ENCODE measurements at places on chromosomes 3 and 15.
A peak's percentile ranks its signal among the peaks of the same experiment; 100 is the strongest.

- DNase-seq, result no peak
These were observed 230.0 kb upstream of the TBC1D5 start for GRCh38 chr3:17972476-17972875.

DNA sequence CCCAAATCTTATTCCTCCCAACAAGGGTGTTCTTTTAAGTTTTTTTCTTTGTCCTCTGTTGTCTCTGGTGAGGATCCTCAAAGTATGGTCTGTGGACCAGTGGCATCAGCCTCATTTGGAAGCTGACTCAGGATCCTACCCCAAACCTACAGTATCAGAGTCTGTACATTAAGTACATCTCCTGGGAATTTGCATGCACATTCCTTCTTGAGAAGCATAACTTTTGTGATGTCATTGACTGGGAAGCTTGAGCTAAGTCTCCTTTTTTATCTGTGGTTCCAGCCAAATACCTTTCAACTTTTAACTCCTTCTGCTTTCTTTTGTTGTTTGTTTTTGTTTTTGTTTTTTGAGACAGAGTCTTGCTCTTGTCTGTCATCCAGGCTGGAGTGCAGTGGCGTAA, 40.5 kb downstream of the ARMC8 start:
- no peak for DNase-seq

DNA sequence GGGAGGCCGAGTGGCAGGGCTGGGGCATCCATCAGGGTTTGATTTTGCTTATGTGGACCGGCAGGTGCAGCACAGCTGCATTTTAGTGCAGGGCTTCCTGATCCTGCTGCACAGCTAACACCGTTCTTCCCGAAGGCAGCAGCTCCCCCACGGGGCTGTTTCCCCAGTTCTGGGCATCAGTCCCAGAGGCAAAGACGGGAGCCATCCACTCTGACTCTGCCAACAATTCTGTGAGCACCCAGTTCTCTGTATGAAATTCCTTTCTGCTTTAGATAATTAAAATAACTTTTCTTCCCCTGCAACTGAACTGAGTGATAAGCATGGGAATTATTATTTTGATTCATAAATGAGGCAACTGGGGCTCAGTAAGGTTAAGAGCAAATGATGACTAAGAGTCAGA, 262.9 kb upstream of the ATP10A start:
- no peak for DNase-seq

- DNase-seq, result no peak
These were observed 7.0 kb downstream of the BHLHE40 start for GRCh38 chr3:4986175-4986781.

GRCh38 chr15:51051776-51052175, 42.9 kb downstream of the TNFAIP8L3 start:
- DNase-seq, result no peak

- no peak for DNase-seq
These were observed 23.6 kb upstream of the ALPK3 start for GRCh38 chr15:84793431-84794161.

GRCh38 chr15:75428152-75428551, 23.3 kb downstream of the SIN3A start:
- DNase-seq, result no peak

DNA sequence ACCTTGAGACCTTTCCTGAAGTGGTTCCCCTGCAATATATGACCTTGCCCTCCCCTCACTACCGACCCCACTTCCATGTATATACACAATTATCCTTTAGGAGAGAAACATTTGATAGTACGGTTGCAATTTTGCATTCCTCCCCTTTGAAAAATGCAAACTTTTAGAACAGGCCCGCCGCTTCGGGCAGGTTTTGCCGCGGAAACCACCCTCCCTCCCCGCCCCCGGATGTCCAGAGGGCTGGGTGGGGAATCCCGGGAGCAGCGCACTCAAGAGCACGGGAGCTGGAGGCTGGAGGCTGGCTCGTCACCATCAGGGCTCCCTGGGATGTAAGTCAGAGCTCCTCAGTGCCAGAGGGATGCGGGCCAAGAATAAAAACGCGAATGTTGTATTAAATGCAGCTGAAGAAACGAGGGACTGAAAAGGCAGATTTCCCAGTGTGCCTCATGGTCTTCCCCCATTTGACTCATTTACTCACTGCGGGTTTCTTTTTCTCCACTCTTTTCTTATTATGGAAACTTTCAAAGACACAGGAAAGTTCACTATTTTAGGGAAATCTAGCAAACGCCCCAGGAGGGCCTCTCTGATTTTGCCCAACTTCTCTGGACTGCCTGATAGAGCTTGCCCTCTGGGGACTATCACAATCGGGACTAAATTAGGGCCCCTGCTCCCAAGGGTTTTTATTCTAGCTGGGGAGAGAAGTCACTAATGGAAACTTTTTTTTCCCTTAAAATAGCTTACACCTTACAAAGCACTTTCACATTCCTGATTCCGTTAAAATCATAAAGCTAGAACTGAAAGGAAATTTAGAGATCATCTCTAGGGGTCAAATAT, 2.9 kb upstream of the USP3 start:
- peak; percentile 44 for DNase-seq

DNA sequence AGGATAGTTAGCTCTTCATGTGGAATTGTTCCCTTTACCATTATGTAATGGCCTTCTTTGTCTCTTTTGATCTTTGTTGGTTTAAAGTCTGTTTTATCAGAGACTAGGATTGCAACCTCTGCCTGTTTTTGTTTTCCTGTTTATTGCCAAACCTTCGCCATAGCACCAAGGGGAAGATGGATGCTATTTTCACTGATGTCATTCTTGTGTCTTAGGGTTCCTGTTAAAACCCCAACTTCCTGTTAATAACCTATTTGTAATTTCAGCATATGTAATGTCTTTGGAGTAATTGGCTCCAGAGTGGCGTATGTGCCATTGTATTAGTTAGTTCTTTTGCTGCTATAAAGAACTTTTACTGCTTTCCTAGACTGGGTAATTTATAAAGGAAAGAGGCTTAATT, 10.8 kb downstream of the SAMMSON start:
- no peak for DNase-seq

GRCh38 chr3:59717679-59718205, 667.9 kb upstream of the CFAP20DC start:
- no peak for DNase-seq

DNA sequence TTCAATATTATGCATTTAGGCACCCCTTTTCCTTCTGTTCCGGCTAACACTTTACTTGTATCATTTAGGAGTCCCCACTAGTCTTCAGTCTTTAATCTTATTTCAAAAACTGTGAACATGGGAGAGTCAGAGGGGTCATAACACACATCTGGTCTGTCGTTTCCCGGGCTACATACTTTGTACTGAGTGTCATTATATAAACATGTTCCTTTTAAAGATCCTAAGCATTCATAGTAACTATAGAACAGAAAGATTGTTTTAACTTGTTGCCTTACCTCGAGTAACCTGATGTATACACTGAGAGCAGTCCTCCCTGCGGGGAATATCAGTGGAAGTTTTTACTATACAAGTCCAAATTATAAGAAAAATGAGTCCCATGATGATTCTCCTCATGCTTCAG, 78.2 kb upstream of the VEPH1 start:
- no peak for DNase-seq

DNA sequence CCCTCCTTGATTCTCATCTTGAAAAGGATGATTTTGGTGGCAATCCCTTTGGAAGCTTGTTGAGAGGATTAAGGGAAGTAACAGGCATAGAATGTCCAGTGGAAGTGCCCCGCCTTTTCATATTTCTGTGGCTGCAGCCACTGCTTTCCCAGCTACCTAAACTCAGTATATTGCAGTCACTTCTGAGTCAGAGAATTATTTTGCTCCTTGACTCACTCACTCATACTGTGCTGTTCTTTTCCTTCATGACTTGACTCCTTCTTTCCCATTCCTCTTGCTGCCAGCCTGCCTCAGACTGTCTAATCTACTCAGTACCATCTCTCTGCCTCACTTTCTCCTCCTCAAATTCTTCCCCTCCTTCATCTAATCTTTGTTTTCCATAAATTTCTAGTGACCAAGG, 26.5 kb upstream of the POLR2M start:
- no peak for DNase-seq

GRCh38 chr3:188358787-188359493, 205.0 kb downstream of the LPP start:
- peak; percentile 22 for DNase-seq

GRCh38 chr3:7567160-7567559, 706.2 kb downstream of the GRM7 start:
- no peak for DNase-seq

GRCh38 chr15:60172143-60172542, 168.0 kb downstream of the FOXB1 start:
- DNase-seq, result no peak

- no peak for DNase-seq
These were observed 222.5 kb downstream of the NR2F2 start for GRCh38 chr15:96553006-96553405.

DNA sequence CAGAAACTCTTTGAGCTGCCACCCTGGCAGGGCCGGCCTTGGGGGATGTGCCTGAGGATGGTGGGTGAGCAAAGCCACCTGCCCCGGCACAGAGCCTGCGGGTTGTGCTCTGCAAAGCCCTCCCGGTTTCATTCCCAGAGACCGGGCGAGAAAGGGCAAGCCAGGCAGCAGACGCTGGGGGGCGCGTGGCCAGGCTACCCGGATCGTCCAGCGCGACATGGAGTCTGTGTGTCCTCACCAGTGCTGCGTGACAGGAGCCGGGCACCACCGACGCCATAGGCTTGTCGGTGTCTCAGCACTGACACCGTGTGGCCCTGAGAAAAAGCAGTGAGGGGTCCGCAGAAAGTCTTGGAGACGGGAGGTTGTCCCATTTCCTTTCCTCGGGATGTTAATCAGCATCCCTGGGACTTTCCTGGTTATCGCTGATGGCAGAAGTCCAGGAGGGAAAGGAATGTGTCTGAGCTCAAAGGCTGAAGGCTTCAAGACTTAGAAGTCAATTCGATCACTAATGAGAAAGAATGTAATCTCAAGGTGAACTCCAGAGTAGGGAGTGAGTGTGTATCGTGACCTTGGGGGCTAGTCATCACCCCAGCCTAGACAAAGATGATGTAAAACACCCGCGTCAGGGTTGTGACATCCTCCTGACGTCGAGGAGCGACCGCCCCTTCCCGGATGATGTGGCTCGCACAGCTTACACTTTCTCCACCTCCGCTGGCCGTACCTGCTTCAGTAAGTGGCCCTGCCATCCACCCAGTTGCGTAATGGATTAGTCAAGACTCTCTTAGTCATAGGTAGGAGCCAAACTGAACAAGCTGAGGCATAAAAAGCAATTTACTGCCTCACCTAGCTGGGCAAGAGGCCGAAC, 36.3 kb upstream of the PLA2G4E start:
- peak; percentile 72 for DNase-seq

DNA sequence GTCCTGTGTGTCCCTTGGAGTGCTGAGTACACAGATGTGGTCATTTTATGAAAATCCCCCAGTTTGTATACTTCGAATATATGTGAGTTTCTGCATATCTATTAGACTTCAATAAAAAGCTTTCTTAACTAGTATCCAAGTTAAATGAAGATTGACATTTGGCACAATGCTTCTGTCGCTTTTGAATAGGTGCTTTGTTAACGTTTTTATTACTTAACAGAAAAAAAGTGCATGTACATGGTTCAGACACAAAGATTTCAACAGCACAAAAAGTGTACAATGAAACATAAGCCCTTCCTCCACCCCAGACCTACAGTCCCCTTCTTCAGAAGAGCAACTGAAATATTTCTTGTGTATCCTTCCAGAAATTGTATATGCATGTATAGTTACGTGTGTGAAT, 427.4 kb upstream of the PROK2 start:
- no peak for DNase-seq

DNA sequence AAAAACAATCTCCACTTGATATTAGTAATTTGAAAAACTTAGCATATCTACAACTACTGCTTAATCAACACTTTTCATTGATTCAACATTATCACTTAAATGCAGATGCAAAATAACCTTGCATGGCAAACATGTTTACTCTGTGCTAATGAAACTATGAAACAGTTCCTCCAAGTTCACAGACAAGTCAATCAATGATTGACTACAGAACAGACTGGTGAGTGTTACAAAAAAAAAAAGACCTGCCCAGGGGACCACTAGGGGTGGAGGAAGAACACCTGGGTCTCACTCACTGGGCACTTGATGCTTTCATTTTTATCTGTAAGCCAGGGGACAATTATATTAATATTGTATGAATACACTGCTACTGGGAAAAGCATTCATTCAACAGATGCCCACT, 4.3 kb upstream of the NR2C2 start:
- no peak for DNase-seq

DNA sequence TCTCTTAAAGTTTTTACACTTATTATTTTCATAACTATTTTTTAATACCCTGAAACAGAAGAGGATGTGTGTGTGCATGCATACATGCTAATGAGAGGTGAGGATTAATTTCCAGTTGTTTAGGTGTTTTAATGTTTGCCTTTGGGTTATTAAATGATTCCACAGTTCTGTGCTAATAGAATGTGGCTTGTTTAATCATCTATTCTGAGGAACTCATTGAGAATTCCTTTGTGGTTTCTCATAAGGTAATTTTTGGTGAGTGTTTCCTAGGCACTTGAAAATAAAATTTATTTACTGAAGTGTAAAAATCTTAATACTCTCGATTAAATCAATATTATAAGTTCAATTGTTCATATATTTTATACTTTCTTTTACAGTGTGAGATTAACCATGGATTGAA, 38.0 kb downstream of the STAC start:
- DNase-seq, result no peak

GRCh38 chr15:64355944-64356709, at the start of gene CSNK1G1:
CSNK1G1 (minus strand) TSS chr15:64356173; CDS start chr15:64300499, 55,674 bp downstream.
- peak; percentile 78 for DNase-seq

GRCh38 chr15:51649659-51650521, 27.3 kb upstream of the DMXL2 start:
- DNase-seq, result peak; percentile 76

DNA sequence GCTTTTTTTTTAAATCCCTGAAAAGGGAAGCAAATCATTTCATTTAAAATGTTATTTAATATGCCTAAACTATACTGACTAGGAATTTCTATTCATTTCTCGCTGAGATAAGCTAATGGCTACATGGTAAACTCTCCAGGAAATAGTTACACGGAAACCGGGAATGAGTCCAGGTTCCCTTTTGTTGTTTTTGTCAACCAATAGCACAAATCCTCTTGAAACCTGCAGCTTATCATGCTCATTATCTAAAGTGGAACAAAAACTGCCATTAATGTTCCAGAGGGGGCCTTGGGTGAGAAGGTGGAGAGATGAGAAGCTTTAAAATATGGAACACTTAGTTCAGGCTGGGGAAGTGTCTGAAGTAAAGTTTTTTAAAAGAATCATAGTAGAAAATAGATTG, 113.5 kb upstream of the ALCAM start:
- DNase-seq, result no peak

- no peak for DNase-seq
These were observed 282.2 kb downstream of the NSUN3 start for GRCh38 chr3:94345101-94345500.

- no peak for DNase-seq
These were observed 256.4 kb upstream of the MCTP2 start for GRCh38 chr15:93974804-93975481.

DNA sequence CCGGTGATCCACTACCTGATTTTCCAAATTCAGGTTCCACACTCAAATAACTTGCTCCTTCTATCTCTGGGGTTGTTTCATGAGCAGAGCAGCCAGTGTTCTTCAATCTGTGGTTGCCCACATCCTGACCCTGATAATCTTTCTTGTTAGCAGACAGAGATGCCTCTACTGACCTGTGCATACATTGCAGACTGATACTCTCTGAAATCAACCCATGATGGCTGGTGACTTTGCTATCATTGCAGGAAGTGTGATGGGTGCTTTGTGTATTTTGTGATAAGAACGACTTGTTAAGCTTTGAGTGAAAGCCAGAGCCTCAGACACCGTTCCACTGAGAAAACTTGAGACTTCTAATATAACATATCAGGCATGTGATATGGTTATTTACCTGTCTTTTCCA, 39.9 kb downstream of the GATM start:
- no peak for DNase-seq

All from hematopoietic multipotent progenitor cell (in vitro differentiated cells).